Stimulated activated CD4-positive, alpha-beta T cell treated with anti-CD3 and anti-CD28 coated beads, Interleukin-1b, Interleukin-23, amount 100 ng/mL, for 24 hours (primary cell): ENCODE measurements at places on chromosomes 5 and 9.

- no peak for DNase-seq
Measured at GRCh38 chr5:73831066-73831465, 205.1 kb downstream of the ARHGEF28 start.

DNA sequence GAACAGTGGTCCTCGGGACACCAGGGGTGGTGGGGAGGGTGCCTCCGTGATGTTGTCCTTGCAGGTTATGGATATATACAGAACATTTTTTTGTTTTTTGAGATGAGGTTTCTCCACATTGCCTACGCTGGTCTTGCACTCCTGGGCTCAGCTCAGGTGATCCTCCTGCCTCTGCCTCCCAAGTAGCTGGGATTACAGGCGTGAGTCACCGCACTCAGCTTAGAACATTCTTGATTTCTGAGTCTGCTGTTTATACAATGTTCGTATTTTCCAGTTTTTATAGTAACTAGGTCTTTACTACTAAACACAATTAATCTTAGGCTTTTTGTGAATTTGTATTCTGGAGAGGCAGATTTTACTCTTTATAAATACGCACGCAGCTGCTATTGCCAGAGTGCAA lies 6.0 kb downstream of the PMPCA start:
- no peak for DNase-seq

- no peak for DNase-seq
Measured at GRCh38 chr5:133681896-133682295, 69.6 kb upstream of the FSTL4 start.

DNA sequence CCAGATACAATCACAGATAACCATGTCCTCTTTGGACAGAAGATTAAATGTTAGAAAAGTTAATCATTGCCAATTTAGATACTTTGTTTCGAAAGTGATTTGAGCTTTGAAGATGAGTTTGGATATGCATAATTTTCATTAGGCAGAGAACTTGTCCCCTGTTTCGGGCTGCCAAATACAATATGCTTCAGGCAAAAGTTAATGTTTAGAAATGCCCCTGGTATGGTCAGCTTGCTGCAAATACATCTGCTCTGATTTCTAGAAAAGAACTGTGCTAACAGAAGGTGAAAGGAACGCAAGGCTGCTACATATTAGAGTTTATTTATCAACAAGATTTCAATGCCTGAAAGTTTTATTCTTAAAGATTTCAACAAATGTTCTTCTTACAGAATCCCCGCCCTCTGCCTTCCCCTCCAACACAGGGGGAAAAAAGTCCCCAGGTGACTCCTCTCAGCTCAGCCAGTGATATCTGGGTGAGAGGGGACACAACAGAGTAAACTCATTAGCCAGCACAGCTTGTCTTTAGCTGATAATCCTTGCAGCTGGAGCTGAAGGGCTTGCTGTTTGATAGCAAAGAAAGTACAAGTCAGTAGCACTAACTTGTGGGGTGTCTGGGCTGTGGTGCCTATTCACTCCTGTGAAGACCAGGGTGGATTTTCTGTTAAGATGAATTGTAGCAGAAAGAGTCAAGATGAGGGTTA lies 435.7 kb downstream of the DMAC1 start:
- no peak for DNase-seq

DNA sequence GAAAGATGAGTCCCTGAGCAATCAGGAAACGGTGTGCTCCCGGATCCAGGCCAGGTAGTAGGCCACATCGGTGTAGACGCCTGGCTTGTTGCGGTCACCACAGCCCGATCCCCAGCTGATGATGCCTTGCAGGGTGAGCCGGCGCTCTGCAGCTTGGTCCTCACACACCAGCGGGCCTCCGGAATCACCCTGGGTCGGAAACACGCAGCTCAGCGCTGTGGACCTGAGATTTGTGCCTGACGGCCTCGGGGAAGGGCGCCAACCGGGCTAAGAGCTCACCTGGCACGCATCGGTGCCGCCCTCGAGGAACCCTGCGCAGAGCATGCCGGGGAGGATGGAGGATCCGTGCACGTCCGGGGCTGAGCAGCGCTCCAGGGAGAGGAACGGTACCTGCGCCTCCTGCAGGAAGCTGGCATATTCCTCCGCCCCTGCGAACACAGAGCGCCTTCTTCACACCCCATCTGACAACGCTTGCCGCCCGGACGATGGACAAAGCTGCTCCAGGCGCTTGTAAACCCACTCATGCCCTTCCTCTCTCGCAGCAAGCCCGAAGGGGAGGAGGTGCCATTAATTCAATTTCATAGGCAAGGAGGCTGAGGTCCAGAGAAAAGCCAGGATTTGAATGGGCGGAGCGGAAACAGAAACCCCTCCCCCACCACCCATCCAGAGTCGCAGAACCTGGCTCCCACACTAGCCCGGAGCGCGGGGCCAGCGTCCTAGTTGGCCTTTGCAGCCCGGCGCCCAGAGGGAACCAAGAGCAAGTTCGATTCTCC lies 2.0 kb upstream of the PFN3 start:
- DNase-seq: peak; percentile 55
